ENCODE measurements at places on chromosomes 1 and 21.

DNA sequence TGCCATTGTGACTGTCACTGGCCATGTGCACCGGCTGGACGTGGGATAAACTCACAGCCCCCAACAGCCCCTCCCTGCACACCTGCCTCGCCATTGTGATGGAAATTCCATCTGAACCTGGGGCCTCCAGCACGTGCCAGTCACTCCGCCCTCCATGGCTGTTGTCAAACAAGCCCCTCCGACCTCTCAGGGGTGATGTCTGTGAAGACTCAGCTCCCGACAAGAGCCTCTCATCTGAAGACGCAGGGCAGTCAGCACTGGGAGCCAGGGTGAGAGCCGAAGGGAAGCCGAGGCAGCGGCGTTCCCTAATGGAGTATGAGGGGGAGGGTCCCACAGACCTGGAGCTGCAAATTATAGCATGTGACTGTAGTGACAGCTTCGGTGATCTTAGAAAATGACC is 1.4 kb upstream of the KRTAP10-2 start:
- DNase-seq = no peak

- DNase-seq = no peak
Measured at GRCh38 chr1:1598720-1599029, 1.3 kb downstream of the FNDC10 start.

DNA sequence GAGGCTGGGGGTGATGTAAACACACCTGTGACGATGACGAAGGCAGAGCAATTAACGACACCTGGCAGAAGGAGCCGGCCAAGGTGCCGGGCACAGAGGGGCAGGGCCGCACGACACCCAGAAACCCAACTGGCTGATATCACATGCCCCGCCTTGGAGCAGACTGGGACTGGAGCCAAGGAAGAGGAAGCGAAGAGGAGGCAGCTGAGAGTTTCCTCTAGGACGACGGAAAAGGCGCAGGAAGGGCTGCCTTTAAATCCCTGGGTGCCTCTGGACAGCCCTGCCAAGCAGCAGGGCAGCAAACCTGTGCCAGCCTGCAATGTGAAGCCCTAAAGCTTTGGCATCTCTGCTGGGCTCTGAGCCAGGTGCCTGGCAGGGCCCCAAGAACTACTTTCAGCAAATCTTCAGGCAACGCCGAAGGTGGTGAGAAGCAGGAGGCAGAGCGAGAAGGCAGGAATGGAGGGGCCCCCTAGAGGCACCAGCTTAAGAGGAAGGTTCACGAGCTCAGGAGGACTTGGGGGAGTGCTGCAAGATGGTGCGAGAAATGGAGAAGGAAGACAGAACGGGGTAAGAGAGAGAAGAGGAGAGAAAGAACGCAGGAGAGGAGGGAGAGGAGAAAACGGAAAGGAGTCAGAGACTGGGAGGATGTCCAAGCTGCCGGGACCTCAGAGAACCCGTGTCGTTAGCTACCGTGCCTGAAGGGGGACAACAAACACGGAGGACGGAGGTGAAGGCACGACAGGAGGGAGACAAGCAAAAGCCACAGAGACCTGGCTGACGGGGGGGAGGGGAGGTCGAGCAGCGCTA is 25.3 kb upstream of the PEF1 start:
- DNase-seq = no peak

DNA sequence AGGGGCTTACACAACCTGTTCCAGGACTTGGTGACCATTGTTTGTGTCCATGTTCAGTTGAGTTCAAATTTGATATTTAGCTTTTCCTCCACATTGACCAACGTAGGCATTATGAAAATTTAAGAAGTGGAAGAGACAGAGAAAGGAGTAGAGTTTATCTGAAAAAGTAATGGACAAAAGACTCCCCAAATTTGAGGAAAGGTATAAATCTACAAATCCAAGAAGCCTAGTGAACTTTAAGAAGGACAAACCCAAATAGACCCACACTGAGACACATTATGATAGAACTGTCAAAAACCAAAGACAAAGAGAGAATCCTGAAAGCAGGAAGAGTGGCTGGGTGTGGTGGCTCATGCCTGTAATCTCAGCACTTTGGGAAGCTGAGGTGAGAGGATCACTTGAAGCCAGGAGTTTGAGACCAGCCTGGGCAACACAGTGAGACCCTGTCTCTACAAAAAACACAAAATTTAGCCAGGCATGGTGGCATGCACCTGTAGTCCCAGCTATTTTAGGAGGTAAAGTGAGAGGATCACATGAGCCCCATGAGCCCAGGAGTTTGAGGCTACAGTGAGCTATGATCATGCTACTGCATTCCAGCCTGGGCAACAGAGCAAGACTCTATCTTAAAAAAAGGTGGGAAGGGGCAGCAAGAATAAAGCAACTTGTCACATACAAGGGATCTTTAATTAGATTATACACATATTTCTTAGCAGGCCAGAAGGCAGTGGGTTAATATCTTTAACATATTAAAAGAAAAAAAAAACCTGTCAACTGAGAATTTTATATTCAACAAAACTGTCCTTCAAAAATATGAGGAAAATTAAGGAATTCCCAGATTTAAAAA is 41.0 kb upstream of the ERO1B start:
- DNase-seq = no peak

- peak; percentile 82 for DNase-seq
Measured at GRCh38 chr1:27522432-27523336, 32.7 kb upstream of the WASF2 start.

- DNase-seq = no peak
Measured at GRCh38 chr1:201125800-201126199, 1.2 kb downstream of the ASCL5 start.

GRCh38 chr21:40507978-40508377 is 339.0 kb downstream of the DSCAM start:
- no peak for DNase-seq

- DNase-seq = peak; percentile 76
Measured at GRCh38 chr1:87478231-87478630, 149.6 kb downstream of the LMO4 start.

GRCh38 chr1:118970451-118970850 is 17.7 kb downstream of the TBX15 start:
- DNase-seq = no peak

DNA sequence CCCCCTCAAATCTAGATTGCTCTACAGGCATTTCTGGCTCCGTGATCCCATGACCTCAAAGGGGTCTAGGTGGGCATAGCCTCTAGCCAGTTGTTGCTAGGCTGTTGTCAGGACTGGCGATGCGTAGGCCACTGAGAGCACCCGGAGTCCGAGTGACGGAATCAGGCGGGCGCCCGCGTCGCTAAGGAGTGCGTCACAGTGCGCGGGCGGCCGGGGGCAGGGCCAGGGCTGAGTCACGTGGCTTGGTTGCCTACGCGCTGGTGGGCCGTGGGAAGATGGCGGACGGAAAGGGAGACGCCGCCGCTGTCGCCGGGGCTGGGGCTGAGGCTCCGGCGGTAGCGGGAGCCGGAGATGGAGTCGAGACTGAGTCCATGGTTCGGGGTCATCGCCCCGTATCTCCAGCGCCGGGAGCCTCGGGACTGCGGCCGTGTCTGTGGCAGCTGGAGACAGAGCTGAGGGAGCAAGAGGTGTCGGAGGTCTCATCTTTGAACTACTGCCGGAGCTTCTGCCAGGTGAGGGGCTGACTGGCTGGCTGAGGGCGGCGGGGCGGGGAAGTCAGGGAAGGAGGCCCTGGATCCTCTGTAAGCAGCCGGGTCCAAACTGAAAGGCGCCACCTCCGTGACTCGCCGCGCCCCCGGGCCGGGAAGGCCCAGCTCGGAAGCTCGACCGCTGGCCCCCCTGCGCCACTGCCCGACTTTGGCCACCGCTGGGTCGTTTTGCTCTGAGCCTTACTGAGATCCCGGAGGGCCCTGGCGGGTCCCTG is at the start of gene RLF:
RLF (plus strand) TSS at position 263 of the 763 bp plus-strand sequence; CDS start at position 276, 13 bp downstream.
- peak; percentile 97 for DNase-seq

GRCh38 chr1:68197461-68197860 is 34.9 kb downstream of the WLS start:
- DNase-seq = no peak

DNA sequence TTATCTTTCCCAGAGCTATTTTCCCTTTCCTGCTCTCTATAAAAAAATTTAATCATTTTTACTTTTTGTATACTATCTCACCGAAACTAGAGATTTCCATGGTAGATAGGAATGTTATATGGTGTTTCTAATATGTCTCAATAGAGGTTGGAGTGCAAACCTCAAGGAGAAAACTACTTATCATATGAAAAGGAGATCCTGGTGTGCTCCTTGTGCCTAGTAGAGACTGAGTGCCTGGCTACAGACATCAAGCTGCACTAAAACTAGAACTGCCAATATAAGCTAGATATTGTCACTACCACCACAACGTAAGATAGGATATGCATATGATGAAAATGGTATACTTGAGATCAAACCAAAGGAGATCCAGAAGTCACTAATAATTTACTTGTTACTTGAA is 67.0 kb downstream of the RGS18 start:
- DNase-seq = no peak

GRCh38 chr1:234975941-234976860 is 152.4 kb downstream of the TOMM20 start:
- DNase-seq = no peak

GRCh38 chr1:65470766-65471165 is 50.3 kb downstream of the LEPR start:
- DNase-seq = no peak

DNA sequence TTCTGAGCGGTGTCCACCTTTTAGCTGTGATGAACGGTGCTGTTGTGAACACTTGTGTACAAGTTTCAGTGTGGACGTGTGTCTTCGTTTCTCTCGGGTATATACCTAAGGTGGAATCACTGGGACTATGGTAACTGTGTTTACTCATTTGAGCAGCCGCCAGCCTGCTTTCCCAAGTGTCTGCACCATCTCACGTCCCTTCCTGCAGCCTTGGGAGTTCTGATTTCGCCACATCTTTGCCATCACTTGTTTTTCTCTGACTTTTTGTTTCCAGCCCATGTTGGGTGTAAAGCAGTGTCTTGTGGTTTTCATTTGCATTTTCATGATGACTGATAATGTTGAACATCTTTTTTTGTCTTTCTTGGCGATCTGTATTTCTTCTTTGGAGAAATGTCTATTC is 40.4 kb downstream of the COL18A1 start:
- no peak for DNase-seq

DNA sequence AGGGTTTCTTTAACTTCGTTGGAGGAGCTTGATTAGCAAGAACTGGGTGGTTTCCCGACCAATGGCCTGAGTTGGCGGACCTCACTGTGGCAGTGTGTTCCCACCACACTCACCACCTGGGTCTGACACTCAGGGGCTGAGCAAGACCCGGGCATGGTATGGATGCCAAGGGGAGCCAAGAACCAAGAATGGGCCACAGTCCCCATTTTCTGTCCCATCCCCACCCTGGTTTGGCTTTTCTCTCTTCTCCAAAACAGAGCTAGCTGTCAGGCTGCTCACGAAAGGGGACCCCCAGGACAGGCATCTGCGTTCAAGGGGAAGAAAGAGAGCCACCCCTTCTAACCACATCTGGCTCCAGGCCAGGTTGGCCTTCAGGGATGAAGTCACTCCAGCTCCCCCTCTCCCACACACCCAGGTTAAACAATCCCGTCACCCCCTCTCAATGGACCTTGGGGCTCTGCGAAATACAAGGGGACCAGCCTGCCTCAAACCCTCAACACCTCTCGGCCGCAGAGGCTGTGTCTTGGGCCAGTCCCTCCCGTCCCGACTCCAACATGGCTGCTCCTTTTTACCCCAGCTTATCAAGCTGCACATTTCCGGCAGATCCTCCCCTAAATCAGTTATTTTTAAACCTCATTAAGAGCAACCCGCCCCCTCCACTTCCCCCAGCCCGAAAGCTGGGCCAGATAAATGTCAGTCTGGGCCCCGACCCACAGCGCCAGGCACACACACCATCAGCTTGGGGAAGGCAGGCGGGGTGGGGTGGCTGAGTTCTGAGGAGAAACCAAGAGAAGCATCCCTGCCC is 3.4 kb downstream of the TAGLN2 start:
- DNase-seq = no peak

DNA sequence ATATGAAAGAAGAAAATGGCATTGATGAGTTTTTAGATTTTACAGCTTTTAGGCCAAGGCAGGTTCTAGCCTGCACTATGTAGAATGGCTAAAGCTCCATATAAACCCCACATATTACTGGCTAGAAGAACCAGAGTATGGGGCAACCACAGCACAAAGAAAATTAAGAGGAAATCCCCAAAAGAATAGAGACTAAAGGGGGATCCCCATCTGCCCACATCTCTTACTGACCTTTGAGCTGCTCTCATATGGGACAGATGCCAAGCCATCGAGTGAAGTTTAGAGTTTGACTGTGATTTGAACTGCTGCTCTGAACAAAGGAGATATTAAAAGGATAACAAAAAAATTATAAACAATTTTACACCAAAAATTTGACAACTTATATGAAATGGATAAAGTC is 102.2 kb upstream of the HAO2 start:
- DNase-seq = no peak

DNA sequence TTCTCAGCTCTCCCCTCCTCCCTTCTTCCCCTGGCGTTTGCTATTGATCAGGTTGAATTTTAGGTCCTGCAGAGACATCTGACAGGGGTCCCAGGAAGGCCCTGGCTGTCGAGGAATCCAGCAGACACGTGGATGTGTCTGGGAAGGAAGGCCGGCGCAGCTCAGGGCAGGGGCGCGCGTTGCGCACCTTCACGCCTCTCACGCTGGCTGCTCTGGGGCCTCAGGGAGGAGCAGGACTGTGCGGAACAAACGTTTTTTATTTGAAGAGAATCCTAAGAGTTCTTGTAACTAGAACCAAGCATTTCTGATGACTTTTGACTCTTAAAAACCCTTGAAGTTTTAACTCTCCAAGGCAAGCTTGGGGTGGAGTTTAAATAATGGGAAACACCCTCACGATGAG is 54.2 kb downstream of the SLC37A1 start:
- peak; percentile 37 for DNase-seq

- DNase-seq = no peak
Measured at GRCh38 chr1:45246760-45247159, 40.4 kb upstream of the ZSWIM5 start.

DNA sequence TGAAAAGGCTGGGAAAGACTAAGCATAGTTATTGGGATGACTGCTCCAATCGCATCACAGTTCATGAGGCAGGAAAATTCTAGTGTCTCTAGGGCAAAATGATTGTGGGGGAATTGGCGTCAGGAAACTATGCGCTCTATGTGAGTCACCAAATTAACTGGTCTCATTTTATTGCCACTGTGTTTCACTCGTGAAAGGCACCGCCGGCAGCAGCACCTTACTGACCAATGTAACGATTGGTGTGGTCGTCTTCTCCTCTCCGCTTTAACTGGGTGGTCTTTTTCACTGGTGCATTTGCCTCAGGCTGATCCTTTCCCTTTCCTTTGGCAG is 83.5 kb downstream of the SPAG17 start:
- peak; percentile 70 for DNase-seq

DNA sequence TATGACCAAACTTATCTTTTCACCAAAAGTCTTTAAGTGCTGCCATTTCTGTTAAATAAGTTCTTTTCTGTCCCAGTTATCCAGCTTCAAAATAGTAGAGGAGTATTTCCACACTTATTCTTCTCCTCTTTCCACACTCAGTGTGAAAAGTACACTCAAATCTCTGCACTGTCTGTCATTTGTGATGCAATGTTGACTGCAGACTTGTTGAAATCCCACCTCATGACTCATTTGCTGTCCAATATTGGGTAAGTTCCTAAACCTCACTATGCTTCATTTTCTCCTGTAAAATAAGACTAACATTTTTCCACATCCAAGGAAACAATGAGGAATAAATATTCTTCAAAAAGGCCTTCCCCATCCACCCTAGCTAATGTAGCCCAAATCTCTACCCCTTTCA is 17.5 kb downstream of the LRRIQ3 start:
- DNase-seq = no peak

GRCh38 chr1:232655028-232655745 is 25.3 kb upstream of the SIPA1L2 start:
- DNase-seq = peak; percentile 59
